Femur (tissue), 1 donor: ENCODE measurements at places on chromosomes 7 and 10.

DNA sequence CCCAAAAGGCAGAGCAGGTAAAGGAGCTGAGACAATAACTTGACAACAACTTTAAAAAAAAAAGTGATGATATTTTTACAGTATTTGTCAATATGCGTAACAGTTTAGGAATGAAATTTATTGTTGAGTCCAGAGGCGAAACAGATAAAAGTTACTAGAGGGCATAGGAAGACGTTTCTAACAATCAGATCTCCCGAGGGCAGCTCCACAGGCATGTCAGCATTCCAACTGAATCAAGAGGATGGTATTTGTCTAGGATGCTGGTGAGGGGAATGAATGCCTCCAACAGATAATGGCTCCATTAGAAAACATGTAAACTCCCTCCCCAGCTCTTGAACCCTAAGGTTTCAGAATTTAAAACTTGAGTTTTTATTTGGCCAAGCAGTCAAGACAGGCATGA lies 733.9 kb upstream of the SORCS1 start:
- DNase-seq: no peak

DNA sequence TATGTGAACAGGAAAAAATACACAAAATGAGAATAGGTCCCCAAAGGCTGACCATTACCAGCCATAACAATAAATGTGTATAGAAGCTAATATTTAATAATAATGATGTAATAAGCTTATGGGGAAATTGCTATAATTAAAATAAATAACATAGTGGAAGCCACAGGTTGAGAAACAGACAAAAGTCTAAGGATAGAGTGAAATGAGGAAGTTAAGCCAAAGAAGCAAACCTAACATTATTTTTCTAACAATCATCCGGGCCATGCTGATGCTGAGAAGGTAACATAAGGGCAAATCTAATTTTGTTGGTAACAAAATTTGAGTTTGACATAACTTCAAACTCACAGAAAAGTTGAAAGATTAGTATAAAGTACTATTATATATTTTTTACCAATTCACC lies 115.9 kb downstream of the MICU1 start:
- DNase-seq: no peak

DNA sequence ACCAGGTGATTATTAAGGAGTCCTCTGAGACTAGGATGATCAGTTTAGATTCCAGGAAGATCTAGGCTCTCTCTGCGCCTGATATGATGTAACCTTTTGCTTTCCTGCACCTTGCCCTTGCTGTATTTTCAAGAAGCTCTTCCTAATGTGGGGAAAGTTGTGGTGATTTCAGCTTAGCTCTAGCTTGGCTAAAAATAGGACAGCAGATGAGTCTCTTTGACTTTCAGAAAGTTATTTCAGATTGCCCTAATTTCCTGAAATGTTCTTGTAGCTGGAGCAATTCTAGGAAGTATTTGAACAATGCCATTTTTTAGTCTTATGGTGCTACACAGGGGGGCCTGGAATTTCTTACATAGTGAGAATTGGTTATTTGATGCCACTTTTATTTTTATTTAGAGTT lies 3.8 kb downstream of the LCOR start:
- DNase-seq: no peak

- no peak for DNase-seq
Observed at GRCh38 chr7:110283056-110283455, 807.9 kb upstream of the LRRN3 start.

DNA sequence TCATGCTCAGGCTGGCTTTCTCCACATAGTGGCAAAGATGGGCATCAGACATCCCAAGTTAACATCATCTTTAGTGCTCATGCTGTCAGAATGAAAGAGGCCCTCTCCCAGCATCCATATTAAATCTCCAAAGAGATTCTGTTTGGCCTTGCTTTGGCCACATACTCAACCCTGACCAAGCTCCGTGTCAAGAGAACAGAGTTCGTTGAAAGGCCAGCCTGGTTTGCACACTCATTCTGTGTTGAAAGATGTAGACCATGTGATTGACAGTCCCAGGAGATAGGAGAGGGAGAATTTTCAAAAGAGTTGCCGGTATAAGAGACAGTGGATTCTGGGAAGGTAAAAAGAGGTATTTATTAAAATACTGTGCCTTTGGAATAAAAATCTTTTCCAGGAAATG lies 19.7 kb downstream of the MET start:
- DNase-seq: no peak
